ENCODE measurements at places on chromosomes 3 and 15.

DNA sequence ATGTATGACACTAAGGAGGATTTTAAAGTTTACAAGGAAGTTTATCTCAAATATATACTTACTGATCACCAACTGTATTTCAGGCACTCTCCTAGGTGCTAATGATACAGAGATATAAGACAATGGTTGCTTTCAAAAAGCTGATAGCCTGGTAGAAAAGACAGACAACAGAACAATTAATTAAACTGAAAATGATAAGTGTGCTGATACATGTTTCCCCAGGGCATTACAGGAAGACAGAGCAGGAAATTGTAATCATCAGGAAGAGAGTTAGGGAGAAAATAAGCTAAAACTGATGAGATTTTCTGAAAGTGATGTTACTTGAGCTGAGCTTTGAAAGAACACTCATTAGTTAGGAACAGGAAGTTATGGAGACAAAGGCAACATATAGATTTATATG, 229.7 kb downstream of the RSRC1 start:
- no peak for DNase-seq

- DNase-seq: no peak
Measured at GRCh38 chr3:128394033-128394432, 72.7 kb downstream of the DNAJB8 start.

DNA sequence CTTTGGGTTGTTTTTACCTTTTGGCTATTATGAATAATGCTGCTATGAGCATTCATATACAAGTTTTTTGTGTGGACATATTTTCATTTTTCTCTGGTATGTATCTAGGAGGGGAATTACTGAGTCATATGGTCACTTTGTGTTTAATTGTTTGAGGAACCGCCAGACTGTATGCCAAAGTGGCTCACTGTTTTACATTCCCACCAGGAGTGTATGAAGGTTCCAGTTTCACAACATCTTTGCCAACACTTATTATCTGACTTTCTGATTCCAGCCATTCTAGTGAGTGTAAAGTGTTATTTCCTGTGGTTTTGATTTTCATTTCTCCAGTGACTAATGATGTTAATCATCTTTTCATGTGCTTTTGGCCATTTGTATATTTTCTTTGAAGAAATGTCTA, 51.8 kb downstream of the CMTM7 start:
- DNase-seq: no peak

- no peak for DNase-seq
Measured at GRCh38 chr15:40523611-40524010, 41.2 kb downstream of the CCDC32 start.

- no peak for DNase-seq
Measured at GRCh38 chr3:195032955-195033354, 238.0 kb downstream of the XXYLT1 start.

- no peak for DNase-seq
Measured at GRCh38 chr15:84880822-84881519, 3.5 kb upstream of the SLC28A1 start.

DNA sequence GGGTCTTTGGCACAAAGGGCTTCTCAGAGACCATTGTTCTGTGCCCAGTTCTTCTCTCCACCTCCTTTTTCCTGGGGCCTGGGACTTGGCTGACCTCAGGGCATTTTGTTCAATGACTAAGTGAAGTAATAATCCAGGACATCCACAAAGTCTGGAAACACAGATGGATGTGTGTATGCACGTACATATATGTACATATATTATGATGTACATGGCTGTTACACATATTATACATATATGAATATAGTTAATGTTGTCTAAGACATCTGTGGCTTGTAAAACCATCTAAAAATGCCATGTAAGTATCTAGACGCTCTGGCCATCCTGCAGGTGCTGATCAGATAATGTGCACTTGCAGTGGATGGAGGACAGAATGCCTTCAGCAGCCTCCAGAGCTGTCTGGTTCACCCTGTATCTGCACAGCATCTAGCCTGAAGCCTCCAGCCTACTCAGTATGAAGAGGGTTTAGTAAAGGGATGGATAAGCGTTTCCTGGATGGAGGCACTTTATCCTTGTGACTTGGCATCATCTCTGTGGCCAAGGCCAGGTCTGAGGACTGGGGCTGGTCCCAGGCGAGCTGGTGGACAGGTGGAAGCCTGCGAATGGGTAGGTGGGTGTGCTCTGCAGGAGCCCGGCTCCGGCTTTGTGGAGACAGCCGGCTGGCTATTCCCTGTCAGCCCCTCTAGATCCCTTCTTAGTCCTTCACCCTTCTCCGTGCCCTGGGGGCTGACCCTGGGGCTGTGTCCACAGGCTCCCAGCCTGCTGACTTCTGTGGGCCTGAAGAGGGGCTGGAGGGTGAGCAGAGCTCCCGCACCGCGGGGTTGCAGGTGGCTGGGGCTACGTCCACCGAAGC, 88.4 kb downstream of the WNT7A start:
- no peak for DNase-seq

DNA sequence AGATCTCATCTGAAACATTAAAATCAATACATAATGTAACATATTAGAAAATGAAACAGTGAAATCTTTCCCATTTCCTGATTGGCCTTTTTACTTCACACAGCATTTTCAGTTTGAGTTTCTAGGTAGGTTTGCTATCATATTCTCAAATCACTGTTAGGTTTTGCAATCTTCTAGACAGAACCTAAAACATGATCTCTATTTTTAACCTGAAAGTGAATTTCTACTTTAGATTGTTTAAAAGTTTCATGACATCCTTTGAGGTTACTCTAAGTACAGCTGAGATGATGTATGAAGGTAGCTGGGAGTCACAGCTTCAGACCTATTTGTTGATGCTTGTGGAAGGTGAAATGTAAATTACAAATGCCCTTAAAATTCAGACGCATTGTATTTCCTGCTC, 118.4 kb upstream of the GPR149 start:
- no peak for DNase-seq

DNA sequence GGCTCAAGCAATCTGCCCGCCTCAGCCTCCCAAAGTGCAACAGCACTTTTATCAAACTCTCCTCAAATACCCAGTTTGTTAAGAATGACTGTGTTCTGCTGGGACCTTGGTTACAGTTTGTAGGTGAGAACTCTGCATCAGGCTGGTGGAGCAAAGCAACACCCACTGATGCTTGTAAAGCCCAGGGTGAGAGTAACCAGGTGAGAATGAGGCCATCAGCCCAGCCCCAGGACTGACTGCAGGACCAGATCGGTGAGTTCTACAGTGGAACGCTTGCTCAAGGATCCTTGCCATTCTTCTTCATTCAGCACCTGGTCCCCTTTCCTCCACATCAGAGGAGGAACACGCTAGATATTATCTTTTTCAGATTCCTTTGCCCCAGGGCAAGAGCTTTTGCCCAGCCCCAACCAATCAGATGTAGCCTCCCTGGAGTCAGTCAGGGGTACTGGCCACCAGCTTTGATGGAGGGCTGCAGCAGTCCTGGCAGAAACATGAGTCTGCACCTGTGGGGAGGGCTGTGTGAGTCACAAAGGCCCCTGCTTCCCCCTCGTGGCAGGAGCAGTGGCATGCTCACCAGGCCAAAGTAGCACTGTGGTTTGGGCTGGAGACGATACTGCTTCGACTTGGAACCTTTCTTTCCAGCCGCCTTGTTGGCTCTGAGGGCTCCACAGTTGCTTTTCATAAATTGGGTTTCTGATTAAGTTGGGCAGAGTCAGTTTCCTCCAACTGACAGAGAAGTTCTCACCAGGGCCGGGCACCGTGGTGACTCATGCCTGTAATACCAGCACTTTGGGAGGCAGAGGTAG, 3.5 kb upstream of the SHISA5 start:
- peak; percentile 45 for DNase-seq

GRCh38 chr3:131705558-131706051, 202.8 kb upstream of the MRPL3 start:
- DNase-seq: no peak

DNA sequence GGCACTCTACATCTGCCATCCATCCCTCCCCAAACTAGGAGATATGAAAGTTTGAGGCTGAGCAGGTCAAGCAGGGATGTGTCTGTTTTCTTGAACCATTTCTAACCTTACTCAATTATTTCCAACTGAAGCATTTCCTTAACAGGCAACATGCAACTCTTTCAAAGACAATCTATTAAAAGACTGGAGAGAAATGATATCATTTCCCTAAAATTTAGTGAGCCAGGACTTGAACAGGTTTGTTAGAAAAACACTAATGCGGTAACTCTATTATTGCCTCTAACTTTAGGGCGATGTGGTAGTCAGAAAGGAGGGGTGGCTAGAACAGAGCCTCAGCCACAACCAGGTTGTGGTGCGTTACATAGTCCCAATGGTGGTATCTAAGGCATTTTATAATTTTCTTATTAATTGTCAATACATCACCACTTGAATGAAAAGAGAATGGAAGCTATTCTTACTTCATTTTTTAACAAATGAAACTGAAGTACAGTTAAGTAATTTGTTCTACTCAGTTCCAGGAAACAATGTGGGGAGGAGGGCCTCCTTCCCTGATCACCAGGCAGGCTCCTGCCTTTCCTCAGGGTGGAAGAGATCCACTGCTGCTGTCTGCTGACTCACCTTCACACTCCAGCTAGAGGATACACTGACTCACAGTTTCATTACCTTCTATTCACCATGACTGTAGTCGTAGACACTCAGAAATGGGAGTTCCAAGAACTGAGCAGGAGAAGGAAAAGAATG, 22.8 kb downstream of the MYO1E start:
- DNase-seq: peak; percentile 63

DNA sequence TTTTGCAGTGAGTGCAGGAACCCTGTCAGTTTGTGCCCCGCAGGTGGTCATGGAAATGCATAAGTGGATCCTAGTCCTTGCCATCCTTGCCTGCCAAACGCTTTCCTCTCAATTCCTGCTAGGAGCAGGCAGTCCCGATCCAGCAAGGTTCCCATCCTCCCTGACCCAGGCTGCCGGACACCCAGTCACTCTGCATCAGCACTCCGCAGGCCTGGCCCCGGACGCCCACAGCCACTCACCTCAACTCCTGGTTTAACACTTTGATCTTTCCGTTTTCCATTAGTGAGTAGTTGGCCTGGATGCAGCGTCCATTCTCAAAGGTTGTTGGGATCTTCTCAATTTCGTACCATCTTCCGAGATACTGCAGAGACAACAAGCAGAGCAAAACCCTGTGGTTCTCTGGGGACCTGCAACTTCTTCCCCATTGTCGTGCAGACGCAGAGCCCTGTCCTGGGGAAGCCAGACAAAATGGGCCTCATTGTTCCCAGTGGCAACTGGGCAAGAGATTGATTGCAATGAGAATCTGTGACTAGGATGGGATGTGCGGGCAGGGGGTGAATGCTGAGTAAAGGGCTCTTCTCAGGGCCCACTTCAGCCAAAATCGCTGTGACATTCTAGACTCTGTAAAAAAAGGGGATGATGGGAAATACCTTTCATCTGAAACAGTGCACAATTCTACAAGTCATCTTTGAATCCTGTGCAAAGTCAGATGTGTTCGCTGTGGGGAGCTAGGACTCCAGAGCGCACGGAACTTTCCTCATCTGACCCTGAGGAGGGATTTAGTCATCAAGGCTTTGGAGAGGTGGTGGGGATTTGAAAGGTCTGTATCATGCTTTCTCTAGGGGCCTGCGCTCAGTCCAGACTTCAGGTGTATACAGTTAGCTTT, 9.9 kb downstream of the APOD start:
- no peak for DNase-seq

DNA sequence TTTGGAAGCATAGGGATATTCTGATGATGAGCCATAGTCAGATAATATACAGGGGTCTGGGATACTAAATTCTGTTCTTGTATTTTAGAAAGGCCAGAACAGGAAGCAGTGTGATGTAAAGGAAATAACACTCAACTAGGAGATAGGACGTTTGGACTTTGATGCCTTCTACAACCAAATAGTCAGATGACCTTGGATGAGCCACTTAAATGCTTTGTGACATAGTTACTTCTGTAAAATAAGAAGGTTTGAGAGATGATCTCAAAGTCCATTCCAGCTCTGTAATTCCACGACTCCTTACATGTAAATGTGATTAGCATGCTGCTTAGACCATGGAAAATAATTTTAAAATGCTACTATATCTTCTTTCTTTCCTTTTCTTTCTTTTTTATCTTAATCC, 29.5 kb upstream of the CCDC54 start:
- no peak for DNase-seq

- no peak for DNase-seq
Measured at GRCh38 chr15:31869686-31870307, 160.5 kb upstream of the CHRNA7 start.

All from HFF-Myc (cell line).